GM20000 (cell line): ENCODE measurements at places on chromosomes 2 and 18.

- no peak for DNase-seq
Measured at GRCh38 chr2:102304711-102305611, 6.4 kb upstream of the IL1RL1 start.

- no peak for DNase-seq
Measured at GRCh38 chr2:220894069-220894468, 678.0 kb downstream of the EPHA4 start.

GRCh38 chr2:193885419-193885818 is 1690.7 kb upstream of the TMEFF2 start:
- no peak for DNase-seq

- DNase-seq: no peak
Measured at GRCh38 chr2:201907563-201907881, 101.2 kb downstream of the CDK15 start.

GRCh38 chr2:226754821-226755604 is 44.6 kb downstream of the IRS1 start:
- no peak for DNase-seq

GRCh38 chr2:70596293-70596692 is 42.7 kb upstream of the TGFA start:
- no peak for DNase-seq

GRCh38 chr18:6004683-6005082 is 109.4 kb upstream of the TMEM200C start:
- DNase-seq: peak; percentile 36
